ENCODE measurements at places on chromosomes 4 and X.
A peak's percentile ranks its signal among the peaks of the same experiment; 100 is the strongest.

DNA sequence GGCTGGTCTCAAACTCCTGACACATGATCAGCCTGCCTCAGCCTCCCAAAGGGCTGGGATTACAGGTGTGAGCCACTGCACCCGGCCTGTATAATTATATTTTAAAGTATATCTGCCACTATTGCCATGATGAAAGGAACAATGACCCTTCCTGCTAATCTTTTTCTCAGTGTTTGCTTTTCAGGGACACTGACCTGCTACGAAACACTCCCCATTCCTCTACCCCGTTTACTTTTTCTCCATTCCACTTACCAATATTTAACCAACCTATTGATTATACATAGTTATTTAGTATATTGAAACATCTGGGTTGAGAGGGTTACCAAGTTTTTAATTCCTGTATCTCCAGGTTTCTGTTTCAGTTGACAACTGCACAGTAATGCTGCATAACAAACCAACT, 331.9 kb upstream of the NDST3 start:
- no peak for DNase-seq

DNA sequence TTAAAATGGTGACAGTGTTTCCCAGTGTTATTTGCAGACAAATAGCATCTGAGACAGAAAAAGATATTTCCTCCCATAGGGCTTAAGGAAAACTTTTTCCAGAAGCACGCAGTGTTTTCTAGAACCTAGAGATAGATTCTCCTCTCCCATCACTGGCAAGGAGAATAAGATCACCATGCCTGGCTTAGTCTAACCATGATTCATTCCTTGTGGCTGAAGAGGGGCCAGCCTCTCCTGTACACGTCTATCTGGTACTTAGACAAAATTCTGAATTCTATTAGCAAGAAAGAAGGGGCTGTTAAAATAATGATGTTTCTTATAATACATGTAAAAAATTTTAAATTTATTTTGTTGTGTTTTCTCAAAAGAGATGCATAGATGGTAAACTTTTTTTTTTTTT, 296.1 kb upstream of the LDB2 start:
- DNase-seq, result no peak

DNA sequence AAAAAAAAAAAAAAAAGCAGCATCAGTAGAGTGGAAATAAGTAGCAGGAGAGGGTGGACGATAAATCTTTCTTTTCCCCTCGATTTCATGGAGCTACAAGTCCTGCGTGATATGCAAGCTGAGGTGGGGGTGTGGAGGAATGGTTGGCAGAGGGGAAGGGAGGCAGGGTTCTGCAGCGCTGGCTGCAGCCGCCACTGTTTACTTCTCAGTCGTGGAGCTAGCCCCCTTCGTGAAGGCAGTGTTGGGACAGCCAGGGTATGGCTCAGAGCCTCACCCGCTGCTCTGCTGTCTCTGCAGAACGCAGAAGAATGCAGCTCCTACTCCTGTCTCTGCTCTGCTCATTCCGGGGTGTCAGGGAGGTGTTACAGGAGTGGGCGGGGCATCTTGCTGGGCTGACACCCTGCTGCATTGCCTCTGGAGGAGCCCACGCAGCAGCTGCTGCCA, 140.6 kb downstream of the GPM6A start:
- no peak for DNase-seq

GRCh38 chr4:186472948-186473347, 82.4 kb downstream of the MTNR1A start:
- DNase-seq, result peak; percentile 23

DNA sequence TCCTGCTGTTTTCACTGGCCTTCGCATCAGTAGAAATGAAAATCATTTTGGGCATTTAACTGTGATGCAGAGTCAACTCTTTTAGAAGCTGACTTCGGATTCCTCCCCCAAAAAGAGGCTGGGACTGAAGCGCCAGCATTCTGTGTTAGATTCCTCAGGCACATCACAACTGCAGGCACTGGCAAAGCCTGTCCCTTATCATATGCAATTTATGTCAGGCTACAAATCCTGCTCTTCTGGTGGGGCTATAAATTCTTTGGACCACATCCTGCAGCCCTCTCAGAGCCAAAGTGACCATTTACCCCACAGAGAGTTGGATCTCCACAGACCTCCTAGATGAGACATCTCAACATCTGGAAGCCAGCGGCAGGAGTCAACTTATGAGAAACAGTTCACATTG, 138.4 kb downstream of the CBR4 start:
- no peak for DNase-seq

DNA sequence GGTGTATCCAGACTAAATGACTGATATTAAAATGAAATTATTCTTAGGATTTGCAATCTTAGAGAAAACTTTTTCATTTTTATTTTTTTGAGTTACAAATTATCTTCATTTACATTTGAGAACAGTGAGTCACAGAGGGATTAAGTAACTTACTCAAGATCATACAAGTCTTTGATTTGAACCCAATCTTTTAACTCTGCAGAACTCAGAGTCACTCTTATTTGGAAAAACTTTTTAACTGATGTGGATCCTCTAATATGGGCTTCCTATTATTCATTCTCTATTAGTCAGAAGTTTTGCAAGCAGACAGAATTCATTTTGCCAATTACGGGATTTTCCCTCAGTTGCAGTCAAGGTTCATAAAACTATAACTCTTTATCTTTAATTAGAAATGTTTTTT, 20.1 kb downstream of the HPRT1 start:
- peak; percentile 21 for DNase-seq

DNA sequence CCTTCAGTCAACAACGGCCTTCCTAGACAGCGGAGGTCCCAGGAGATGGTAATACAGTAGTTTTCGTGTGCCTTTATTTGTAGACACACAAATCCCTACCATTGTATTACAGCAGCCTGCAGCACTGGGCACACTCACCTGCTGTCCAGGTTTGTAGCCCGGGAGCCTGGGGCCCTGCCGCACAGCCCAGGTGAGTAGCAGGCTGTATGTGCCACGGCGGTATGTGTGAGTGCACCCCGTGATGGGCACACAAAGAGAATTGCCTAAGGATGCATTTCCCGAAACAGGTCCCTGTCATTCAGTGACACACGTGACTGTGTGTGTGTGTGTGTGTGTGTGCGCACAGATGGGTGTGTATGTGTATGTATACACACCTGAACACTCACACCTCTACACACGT, 8.1 kb upstream of the SLC25A6 start:
- no peak for DNase-seq

DNA sequence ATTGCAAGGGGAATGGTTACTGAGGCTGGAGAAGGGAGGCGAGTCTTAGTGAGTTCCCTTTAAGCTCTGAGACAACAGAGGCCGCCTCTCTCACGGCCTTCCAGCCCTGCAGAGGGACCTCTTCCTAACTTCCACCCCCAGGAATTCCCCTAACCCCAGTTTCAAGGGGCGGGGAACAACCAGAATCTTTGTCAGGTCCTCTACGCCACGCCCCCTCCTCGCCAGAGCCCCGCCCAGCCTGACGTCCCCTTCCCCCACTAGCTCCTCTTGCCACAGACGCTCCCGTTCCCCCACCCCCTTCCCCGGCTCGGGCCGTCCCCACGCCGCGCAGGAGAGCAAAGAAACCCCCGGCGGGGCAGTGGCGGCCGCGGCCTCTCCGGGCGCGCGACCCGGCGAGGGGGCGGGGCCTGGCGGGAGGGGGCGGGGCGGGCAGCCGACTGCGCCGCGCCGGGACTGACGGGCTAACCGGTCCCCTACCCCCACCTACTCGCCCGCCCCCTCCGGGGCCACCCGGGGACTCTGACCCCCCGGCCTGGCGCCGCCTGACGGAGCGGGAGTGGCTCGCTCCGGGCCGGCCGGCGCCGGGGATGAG, 12.3 kb upstream of the TMEM156 start:
- DNase-seq, result peak; percentile 77

GRCh38 chr4:41216294-41217019, 2.1 kb upstream of the APBB2 start:
- DNase-seq, result no peak

- no peak for DNase-seq
Observed at GRCh38 chr4:144705601-144706590, 59.9 kb downstream of the HHIP start.

GRCh38 chr4:111946800-111947199, 198.5 kb upstream of the FAM241A start:
- DNase-seq, result no peak

GRCh38 chrX:9378980-9379696, 85.7 kb upstream of the TBL1X start:
- no peak for DNase-seq

GRCh38 chrX:112857478-112857878, 16.8 kb upstream of the AMOT start:
- no peak for DNase-seq

DNA sequence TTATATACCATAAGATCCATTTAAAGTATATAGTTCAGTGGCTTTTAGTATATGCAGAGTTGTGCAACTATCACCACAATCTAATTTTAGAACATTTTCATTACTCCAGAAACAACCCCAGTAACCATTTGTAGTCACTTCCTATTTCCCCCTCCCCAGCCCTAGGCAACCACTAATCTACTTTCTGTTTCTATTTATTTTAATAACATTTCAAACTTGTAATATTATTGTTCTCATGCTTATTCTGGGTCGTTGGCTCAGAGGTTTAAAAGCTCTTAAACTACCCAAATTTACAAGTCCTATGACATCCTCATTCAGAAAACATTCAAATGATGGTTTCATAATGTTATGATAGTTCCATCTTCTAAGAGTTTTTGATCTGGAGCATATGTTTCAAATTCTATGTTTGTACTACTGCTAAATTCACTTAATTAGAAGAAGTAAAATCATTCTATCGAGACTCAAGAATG, 18.4 kb downstream of the XIAP start:
- DNase-seq, result no peak

DNA sequence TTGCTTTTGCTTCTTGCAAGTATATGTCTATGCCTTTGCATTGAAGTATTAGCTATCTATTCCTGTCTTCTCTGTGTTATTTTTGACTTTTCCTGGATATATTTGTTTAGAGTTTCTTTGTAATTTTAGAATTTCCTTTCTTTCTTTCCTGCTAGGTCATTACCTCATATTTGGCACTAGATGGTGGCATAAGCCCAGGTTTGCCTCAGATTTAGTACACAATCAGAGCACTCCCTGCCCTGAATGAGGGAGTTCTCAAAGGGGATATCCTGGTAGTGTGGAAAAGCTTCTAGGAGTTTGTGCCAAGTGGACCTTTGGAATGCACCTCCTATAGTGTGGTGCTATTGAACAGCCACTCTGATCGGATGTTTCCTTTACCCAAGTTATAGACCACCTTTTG, 181.6 kb downstream of the UGT8 start:
- DNase-seq, result no peak

GRCh38 chr4:184288451-184289178, 70.9 kb upstream of the ENPP6 start:
- no peak for DNase-seq

DNA sequence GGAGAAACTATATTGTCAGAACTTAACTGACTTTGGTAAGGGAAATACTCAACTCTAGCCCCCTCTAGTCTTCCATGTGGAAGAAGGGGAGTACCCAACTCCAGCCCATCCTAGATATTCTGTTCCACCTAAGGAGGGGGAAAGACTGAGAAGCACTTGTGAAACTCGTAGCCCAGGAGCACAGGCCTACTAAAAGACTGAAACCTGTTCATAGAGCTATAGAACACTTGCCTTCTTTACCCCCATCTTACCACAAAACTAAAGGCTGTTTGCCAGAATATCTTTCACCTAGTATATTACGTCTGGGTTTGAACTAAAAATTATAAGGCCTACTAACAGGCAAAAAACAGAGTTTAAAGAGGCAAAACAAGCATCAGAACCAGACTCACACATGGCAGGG, 15.5 kb downstream of the CLDN22 start:
- no peak for DNase-seq
